ENCODE measurements at places on chromosomes 2 and 18.

- DNase-seq, result no peak
Observed at GRCh38 chr2:221494556-221494955, 77.5 kb downstream of the EPHA4 start.

GRCh38 chr2:204260901-204261300 lies 284.4 kb upstream of the PARD3B start:
- no peak for DNase-seq

- no peak for DNase-seq
Observed at GRCh38 chr2:6995391-6996097, 78.3 kb downstream of the RNF144A start.

DNA sequence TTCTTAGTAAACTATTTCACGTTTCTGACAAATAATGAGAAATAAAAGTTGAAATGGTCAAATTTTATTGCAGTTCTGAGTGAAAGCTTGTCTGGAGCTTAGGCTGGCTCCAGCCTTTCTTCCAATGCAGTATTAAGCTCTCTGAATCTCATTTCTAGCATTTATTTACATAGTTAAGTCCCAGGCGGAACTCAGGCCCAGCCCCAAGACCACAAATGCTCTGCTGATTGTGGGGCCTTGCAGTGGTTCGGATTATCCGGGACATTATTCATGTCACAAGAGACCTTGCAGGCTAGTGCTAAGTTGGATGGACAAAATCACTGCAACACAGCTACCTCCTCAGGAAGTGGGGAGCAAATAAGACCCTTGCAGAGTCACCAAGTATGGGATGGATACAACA lies 2009.3 kb upstream of the CELF4 start:
- DNase-seq, result no peak

- no peak for DNase-seq
Observed at GRCh38 chr2:235992024-235992423, 176.2 kb downstream of the GBX2 start.

- no peak for DNase-seq
Observed at GRCh38 chr2:201779901-201780673, 646 bp downstream of the ALS2 start.

- no peak for DNase-seq
Observed at GRCh38 chr2:205773989-205774388, 91.7 kb downstream of the NRP2 start.

DNA sequence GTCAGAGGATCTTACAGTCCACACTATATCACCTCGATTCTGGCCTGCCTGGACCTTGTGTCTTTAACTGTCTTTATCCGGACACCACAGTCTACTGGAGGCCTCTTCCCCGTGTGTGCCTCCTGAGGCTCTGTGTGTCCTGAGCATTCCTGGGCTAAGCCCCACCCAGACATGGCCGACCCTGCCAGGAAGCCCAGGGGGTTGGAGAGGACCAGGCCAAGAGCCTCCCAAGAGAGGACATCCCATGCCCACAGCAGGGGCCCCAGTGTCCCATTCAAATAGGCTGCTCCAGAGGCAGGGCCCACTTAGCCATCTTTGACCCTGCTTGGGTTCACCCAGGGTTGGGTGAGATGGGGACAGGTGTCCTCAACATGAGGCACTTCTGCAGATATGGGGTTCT lies 84.7 kb upstream of the OTOS start:
- DNase-seq, result no peak

DNA sequence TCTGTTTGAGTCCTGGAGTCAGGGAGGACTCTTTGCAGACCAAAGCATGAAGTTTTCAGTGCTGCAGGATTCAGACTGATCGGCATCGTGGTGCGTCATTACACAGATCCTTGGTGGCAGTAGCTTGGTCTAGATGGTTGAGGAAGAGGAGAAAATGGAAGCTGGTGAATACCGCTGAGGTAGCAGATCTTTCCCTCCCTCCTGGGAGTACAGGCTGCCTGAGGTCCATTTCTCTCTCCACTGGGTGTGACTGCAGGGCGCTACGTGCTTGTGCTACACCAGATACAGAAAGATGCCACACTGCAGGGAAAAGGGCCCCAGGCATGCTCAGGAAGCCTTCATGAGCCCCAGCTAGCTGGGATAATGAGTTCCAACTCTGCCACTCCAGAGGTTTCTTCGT lies 3.3 kb upstream of the CNDP1 start:
- DNase-seq, result no peak

GRCh38 chr18:31965316-31965970 lies 22.5 kb upstream of the TRAPPC8 start:
- no peak for DNase-seq

- DNase-seq, result no peak
Observed at GRCh38 chr2:64594226-64594989, 59.3 kb downstream of the SERTAD2 start.

DNA sequence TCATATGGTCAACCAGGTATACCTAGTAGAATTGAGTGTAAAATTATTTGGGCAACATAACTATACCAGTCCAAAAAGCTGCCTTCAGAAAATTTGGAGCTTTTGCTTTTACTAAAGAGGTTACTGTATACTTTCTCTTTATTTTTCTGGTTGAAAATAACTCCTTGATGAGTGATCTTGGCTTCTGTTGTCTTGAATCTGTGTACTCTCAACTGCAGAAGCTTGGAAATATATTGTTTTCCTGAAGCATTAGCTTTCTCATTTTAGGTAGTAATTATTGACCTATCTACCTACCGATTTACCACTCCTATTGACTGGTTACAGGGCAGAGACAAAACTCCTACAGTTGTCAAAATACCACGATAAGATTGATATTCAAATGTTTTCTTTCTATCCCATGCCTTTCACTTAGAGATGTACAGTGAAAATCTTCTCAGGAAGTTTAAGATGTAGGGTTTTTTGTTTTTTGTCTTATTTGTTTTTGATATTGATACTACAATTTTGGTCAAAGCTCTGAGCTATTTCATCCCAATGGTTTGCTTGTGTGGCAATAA lies 35.7 kb upstream of the DLX1 start:
- DNase-seq, result no peak

DNA sequence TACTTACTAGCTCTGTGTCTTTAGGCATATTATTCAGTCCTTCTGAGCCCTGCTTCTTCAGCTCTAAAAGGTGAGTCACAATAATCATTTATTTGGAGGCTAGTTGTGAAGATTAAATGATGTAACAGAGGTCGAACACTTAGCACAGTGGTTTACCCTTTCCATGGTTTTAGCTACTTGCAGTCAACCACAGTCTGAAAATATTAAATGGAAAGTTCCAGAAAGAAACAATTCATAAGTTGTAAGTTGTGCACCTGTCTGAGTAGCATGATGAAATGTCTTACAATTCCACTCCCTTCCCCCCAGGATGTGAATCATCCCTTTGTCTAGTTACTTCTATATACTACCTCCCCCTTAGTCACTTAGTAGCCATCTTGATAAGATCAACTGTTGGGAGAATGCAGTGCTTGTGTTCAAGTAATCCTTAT lies 217.6 kb upstream of the THUMPD2 start:
- no peak for DNase-seq

GRCh38 chr2:120317180-120317533 lies 28.8 kb upstream of the INHBB start:
- DNase-seq, result no peak

GRCh38 chr2:198890490-198890889 lies 567.2 kb downstream of the SATB2 start:
- DNase-seq, result no peak

- no peak for DNase-seq
Observed at GRCh38 chr2:85757860-85758259, 4.1 kb downstream of the ATOH8 start.

- no peak for DNase-seq
Observed at GRCh38 chr2:158979772-158980171, 11.3 kb downstream of the TANC1 start.

Measured in NCI-H2029 treated with DMSO at 0.1 percent for 48 hours (cell line).